Stimulated activated CD4-positive, alpha-beta T cell treated with anti-CD3 and anti-CD28 coated beads, Interleukin-1b, Interleukin-23, amount 100 ng/mL, for 24 hours (primary cell): ENCODE measurements at places on chromosomes 3 and 15.

- no peak for DNase-seq
These were observed 274.1 kb upstream of the CTNNB1 start for GRCh38 chr3:40925231-40925630.

GRCh38 chr3:65828706-65829105 lies 210.0 kb downstream of the MAGI1 start:
- DNase-seq = no peak

DNA sequence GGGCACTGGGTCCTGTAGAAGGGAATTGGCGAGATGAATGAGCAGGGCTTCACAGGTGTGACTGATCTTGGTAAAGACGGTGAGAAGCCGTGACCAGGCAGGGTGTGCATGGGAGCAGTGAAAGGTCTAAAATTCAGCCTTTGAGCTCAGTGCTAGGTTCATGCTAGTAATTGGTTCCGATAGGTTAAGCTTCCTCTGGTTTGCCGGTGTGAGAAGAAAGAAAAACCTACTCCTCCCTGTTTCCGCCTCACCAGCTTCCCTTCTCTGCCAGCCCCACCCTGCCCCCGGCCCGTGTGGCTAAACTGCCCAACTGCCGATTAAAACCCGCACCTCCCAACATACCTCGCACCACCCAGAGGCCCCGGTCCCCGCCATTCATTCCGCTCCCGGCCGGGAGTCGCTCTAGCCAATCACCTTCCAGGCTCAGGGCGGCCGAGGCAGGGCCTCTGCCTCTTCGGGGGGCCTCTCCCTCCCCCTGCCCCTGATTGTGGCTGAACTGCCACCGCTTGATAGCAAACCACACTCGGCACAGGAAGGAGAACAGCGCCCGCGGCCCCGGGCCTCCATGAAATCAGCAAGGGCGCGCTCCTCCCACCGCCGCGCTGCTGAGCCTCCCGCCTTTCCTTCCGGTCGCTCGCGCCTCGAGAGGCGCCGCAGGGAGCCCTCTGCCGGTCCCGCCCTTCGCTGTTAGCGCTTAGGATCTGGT lies 7.3 kb upstream of the NRROS start:
- DNase-seq = peak; percentile 62

GRCh38 chr15:98983334-98983733 lies 24.3 kb downstream of the PGPEP1L start:
- no peak for DNase-seq

- no peak for DNase-seq
These were observed 256.2 kb downstream of the ZNF621 start for GRCh38 chr3:40780925-40781406.

- DNase-seq = no peak
These were observed 378.5 kb downstream of the DIPK2A start for GRCh38 chr3:144350125-144350524.

GRCh38 chr15:50046867-50047266 lies 72.2 kb downstream of the ATP8B4 start:
- no peak for DNase-seq

DNA sequence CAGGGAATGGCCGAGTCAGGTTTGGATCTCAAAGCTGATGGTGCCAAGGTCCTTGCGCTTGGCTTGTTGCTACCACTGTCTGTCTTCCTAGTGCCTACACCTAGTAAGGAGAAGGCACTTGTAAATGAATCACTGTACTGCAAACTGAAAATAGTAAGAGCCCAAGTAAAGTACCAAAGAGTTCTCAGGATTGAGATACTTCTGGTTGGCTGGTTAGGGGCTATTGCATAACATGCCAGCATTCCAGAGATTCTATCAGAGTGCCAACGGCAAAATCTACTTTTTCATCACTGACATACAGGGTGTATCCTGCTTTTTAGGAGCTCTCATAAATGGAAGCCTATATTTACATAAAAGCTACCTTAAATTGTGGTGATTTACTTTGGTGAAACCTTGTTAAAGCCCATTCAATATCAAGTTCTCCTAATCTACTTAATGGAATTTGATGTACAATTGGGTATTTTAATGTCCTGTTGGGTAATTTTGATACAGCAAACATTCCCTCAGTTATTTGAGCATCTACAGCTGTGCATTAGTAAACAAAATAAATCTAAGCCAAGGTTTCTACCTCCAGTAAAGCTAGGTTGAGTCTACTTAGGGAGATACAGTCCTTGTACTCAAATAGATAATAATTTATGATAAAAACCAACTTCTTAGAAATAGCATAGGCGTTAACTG lies 30.7 kb upstream of the CHD2 start:
- DNase-seq = no peak

DNA sequence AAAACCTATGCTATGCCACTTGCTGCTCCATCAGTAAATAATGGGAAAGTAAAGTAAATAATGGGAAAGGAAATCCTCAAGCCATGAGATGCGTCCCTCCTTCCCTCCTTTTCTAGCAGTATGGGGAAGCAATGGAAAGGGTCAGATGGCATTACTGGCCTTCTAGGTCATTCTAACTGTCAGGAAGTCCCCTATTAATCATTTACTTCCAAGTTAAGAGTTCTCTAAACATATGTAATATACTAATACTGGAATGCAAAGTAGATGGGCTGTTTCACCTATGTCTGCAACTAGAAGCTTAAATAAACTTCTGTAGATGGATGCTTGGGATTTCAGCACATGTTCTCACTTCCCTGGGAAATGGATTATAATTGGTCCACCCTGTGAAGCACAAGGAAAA lies 55.9 kb downstream of the MDFIC2 start:
- no peak for DNase-seq

DNA sequence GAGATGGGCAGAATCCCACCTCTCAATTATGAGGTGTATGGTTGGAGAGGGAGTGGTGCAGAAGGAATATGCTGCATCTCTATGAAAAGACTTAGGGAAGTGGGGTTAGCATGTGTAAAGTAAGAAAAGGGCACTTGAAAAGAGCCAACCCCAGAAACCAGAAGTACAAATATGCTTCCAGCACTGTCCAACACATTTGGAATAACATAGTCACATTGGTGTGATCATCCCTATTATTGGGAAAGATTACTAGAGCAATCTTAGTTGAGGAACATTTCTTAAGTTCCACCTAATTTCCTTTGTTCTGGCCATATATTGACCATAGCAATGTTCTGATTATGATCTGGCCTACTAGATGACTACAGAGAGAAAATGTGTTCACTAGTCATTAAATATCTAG lies 34.3 kb downstream of the HMG20A start:
- no peak for DNase-seq

GRCh38 chr3:139985576-139985975 lies 50.6 kb downstream of the CLSTN2 start:
- DNase-seq = no peak

DNA sequence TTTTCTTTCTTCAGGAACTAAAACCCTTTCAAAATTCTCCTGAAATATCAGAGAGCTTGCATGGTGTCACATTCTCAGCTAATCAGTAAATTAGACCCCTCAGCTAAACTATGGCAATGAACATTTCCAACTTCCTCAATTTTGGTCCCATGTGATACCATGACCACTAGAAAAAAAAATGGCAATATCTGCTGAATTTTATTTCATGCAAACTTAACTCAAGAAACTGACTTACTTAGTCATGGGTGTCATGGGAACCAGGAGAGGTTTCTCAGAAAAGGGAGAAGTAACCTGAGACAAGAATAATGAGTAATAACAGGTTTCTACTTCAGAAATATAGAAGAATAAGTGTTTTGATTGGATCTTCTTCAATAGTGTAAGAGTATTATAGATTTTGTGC lies 784.6 kb upstream of the ALCAM start:
- no peak for DNase-seq

DNA sequence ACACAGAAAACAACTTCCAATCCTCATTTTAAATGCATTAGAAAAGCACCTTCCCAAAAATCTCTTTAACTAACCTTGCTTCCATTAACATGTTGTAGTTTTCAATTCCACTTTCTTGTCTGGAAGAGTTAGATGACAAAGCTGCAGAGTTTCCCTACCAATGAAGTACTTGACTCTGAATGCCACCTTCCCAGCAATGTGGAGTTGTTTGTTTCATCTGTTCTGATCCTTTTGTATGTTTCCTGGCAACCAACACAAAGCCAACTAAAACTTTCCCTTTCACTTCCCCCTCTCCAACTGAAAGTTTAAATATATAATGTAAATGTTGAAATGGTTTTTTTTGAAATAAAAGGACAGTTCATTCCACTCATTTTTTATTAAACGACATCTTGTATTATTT lies at the start of gene WDR49:
WDR49 (minus strand) TSS at position 183 of the 400 bp plus-strand sequence. CDS start 517 bp downstream, outside the sequence.
- DNase-seq = no peak

DNA sequence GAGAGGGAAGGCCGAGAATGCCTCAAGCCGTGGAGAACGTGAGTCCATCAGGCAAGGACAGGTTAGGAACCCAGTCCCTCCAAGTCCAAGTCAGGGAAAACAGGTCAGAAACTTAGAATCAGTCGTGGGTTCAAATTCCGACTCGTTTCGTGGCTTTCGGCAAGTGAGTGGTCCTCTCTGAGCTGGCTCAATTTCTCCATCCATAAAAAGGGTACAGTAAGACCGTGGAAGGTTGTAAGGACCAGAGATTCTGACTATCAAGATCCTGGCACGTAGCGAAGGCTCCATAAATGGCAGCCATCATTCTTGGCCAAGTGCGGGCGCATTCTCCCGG lies 604 bp upstream of the MED12L start:
- no peak for DNase-seq

DNA sequence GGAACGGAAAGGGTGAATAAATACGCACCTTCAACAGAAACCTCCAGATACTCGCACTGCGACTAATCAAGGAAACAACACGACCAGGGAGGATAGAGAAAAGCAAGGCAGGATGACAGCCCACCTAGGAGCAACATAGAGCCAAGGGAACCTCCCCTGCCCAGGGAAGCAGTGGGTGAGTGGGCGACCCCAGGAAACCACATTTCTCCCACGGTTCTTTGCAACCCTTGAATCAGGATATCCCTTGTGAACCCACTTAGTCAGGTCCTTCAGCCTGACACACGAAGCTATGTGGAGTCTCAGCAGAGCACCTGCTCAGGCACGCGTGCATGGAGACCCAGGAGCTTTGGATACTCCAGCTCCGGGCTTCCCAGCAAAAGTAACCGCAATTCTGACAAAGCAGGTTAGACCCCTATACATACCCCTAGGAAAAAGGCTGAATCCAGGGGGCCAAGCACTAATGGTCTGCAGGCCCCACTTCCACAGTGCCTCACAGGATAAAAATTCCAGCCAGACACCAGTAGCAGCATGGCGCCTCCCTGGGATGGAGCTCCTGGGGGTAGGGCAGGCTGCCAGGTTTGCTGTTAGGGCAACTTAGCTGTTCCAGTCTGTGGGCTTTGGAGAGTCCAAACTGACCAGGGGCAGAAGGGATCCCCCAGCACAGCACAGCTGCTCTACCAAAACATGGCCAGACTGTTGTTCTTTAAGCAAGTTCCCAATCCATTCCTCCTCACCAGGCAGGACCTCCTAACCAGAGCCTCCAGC lies 38.4 kb upstream of the PXYLP1 start:
- no peak for DNase-seq

- no peak for DNase-seq
These were observed 54.7 kb upstream of the GK5 start for GRCh38 chr3:142279965-142280590.

- DNase-seq = no peak
These were observed 114.0 kb upstream of the ALDH1A3 start for GRCh38 chr15:100765467-100766241.

DNA sequence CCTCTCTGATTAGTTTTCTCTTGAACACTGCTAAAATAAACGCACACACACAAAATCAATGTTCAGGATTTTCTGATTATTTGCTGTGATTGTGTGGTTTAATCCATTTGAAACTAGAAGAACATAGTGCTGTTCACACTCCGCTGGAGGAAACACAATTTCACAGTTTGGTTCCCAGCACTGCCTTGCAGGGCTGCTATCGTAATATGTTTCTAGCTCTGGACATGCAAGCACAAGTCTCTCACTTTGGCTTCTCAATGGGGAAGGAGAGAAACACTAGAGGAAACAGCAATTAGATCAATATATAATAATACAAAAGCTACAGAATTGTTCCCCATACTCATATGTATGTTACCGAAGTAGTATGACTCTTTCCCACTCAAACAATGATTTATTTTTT lies 299.5 kb downstream of the NSUN3 start:
- no peak for DNase-seq

- DNase-seq = no peak
These were observed 2.8 kb downstream of the NISCH start for GRCh38 chr3:52458031-52458760.

DNA sequence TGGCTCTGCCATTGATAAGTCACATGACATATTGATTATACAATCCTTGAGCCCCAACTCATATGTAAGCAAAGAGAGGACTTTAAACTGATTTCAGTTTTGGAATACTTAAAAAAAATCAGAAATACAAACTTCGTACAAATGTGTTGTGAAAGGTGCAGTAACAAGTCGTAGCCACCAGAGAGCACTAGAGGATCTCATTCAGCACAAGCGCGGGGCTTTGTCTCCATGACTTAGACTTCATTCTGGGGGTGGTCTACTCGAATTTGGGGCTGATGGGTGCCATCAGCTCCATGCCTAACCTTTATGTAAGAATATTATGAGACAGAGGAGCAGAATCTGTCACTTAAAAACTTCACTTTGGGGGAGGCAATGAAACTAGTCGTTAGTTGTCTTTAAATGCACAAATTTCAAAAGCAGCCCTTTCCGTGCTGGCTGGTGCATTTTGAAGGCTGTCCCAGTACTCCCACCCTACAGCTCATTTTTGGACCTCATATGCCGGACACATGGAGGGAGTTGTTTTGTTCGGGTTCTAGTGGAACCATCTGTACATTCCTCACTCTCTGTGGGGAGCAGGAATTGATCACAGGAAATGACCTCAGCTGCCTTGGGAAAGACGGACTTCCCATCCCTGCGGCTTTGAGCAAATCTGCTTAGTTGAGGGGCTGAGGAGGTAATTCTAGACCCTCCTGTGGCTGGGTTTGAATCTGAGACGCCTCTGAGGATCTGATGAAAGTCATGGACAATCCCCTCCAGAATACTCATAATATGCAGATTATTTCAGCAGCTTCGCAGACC lies 27.5 kb upstream of the MASP1 start:
- peak; percentile 13 for DNase-seq
